NCI-H524 treated with DMSO at 0.1 percent for 48 hours (cell line): ENCODE measurements at places on chromosomes 1 and 21.

GRCh38 chr1:226748306-226748705, 9.2 kb upstream of the ITPKB start:
- DNase-seq, result no peak

DNA sequence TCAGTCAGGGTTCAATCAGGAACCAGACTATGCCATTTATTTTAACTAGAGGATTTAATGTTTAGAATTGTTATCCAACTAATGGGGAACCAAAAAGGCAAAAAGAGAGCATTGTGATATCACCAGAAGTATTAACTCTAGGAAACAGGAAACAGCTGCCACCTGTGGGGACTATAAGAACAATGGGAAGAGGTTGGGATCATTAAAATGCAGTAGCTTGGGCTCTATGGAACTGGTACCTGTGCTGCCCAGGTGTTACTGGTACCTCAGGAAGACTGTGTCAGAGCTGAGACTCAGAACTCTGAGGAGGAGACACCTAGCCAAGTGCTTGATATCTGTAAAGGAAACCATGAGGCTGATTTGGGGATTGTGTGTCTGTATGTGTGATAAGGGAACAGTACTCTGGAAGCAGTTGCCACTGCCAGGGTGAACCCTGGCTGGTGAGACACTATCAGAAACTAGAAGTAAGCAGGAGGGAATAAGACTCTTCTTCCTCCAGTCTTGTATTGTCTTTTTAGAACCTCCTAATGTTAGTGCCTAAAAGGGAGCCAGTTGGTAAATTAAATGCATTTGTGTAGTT, 49.4 kb downstream of the MAN1A2 start:
- no peak for DNase-seq

DNA sequence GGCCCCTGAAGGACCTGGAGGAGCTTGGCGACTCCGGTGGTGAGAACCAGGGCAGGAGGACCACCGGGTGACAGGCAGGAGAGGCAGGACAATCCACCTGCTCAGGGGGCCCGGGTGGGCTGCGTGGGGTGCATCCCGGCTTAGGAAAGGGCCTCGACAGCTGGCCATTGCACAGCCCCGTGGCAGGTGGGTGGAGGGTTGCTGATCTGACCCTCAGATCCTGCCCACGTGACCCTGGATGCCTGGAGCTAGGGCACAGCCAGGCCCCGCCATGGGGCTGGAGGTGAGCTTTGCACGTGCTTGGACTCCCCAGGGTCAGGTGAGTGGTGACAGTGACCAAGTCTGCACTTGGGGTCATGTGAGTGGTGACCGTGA, 35.5 kb upstream of the SLC19A1 start:
- DNase-seq, result no peak

DNA sequence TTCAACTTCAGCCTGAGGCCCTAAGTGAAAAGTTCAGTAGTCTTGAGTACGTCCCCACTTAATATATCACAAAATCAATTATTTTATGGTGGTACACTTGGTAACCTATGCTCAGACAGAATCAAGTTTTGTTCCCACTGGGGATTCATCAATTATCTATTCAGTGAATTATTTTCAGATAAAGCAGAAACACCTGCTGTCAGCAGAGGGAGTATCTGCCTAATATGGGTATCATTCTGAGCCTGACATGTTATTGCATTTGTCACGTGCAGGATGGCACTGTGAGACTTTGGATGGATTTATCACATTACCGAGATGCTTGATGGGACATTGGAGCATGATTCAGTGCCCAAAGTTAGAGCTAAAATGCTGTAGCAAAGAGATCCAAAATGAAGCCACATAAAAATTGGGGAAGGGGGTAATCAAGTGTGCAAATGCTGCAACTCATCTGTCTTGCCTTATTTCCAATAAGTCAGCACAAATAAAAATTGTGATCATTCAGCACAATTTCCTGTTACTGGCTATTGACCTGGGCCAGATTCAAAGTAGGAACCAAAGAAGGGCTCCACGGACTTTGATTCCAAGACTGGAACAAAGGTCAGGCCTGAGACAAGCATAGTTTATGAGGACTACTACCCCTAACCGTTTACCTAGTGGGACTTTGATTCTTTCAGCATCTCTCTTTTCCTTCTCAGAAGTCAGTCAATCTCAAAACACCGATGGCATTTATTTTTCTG, 657.6 kb downstream of the LMO4 start:
- DNase-seq, result no peak

DNA sequence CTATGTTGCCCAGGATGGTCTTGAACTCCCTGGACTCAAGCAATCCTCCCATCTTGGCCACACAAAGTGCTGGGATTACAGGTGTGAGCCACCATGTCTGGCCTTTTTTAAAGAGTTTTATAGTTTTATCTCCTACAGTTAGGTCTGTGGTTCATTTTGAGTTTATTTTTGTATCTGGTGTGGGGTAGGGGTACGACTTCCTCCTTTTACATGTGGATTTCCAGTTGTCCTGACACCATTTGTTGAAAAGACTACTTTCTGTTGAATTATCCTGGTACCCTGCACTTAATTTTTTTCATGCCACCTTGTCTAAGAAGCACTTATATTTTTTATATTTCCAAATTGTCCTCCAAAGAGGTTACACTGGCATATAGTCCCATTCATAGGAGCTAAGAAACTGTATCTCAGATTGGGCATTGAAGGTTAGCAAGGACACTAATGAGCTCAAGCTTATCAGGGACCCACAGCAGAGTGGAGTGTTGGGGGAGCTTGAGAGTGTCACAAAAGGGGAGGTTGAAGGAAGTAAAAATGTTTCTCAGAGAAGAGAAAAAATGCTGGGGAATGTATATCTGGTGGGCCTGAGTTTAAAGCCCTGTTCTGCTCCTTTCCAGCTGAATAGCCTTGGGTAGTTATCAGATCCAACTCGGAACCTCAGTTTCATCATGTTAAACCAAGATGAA, 23.4 kb upstream of the MEF2D start:
- DNase-seq, result no peak

GRCh38 chr1:168333562-168334276, 53.0 kb downstream of the TBX19 start:
- no peak for DNase-seq

- no peak for DNase-seq
Observed at GRCh38 chr1:94283462-94283861, 46.1 kb upstream of the ARHGAP29 start.

DNA sequence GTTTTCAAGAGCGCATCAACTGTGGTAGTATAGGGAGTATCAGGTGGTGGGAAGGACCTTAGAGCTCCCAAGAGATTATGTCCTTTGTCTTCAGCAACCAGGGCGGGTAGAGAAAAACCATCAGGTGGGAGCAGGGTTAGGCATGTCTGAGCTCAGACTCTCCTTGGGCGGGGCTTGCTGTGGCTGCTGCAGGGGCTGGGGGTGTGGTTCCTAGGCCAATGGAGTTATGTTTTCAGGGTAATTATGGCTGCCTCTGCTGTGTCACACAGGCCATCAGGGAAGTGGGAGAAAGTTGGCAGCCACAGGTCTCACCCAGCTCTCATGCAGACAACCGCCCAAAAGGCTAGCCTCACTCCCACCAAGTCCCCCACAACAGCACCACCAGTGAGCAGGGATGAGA, 74.9 kb downstream of the FCRL5 start:
- no peak for DNase-seq

DNA sequence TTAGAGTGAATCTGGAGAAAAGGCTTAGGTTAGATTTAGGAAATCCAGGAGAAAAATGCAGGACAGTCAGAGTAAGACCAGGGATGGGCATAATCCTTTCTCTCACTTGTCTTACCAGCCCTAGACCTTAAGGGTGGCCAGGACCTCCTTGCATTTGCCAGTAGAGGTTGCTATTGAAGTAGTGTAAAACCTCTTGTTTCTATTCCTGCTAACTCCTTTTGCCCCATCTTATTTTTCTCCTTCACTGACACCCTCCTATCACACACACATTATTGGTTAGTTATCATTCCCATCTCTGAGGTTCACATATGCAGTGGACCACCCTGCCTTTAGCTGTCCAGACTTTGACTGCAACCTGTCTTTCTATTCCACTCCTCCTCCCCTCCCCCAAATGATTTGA, 75.0 kb upstream of the MACF1 start:
- no peak for DNase-seq

- DNase-seq, result no peak
Observed at GRCh38 chr1:172394811-172395210, 25.7 kb upstream of the C1orf105 start.

- no peak for DNase-seq
Observed at GRCh38 chr1:214438530-214438929, 112.9 kb downstream of the PTPN14 start.

DNA sequence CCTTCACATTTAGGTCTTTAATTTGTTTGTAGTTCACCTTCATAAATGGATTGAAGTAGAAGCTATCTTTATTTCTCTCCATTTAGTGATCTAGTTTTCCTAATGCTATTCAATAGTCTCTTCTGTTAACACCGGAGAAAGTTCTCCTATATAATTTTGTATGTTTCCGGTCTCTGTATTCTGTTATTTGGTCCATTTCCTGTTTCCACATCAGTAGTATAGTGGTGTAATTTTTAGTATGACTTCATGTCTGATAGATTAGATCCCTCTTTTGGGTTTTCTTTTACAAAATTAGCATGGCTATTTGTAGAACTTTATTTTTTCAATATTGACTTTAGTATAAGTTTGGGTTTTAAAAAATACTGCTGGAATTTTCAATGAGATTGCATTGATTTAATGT, 41.6 kb upstream of the PKP1 start:
- no peak for DNase-seq

DNA sequence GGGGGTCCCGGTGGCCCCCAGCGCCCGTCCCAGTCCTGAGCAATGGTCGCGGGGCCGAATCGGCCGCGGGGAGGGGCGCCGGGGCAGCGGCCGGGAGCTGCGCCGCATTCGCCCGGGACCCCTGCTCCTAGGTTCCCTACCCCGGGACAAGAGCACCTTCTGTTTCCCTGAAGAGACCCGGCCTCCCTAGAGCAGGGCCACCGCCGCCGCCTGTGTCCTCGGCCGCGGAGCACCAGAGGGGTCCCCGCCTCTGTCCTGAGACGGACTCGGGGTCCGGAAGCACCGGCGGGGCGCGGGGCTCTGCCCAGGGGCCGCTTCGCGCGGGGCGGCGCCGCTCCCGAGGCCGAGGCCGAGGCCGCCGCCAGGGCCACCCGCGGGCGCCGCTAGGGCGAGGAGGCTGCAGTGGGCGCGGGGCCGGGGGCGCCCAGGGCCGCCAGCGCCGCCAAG, 157.9 kb downstream of the CASZ1 start:
- DNase-seq, result no peak

DNA sequence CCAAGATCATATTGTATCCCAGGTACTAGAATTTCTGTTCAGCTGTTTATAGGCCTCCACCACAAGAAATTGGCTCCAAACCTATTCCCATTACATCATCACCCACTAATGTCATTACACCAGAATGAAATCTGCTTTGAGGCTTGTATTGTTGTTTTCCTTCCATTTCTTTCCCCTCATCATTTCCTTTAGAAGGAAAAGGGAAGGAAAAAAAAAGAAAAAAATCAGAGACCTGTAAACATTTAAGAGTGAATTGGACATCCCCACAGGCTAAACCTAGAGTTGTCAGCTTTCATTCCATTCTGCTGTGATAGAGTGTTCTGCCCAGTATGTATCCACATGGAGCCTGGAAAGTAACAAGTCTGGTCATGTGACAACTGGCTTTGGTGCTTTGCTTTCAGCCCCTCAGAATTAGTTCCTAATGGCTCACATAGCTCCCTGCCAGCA, 44.6 kb downstream of the NFYC start:
- DNase-seq, result no peak

- no peak for DNase-seq
Observed at GRCh38 chr1:22319608-22320007, 132.0 kb upstream of the ZBTB40 start.

DNA sequence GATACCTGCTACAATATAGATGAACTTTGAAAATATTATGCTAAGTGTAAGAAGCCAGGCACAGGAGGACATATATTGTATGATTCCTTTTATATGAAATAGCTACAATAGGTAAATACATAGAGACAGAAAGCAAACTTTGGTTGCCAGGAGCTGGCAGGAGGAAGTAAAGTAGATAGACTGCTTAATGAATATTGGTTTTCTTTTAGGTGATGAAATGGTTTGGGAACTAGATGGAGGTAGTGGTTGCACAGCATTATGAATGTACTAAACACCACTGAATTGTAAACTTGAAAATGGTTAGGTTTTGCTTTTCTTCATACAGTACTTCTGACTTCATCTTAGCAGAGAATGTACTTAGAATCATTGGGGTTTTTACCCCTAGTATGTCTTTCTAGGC, 21.5 kb downstream of the ABCB10 start:
- DNase-seq, result no peak

GRCh38 chr1:244992833-244993232, 128.5 kb upstream of the HNRNPU start:
- DNase-seq, result no peak

DNA sequence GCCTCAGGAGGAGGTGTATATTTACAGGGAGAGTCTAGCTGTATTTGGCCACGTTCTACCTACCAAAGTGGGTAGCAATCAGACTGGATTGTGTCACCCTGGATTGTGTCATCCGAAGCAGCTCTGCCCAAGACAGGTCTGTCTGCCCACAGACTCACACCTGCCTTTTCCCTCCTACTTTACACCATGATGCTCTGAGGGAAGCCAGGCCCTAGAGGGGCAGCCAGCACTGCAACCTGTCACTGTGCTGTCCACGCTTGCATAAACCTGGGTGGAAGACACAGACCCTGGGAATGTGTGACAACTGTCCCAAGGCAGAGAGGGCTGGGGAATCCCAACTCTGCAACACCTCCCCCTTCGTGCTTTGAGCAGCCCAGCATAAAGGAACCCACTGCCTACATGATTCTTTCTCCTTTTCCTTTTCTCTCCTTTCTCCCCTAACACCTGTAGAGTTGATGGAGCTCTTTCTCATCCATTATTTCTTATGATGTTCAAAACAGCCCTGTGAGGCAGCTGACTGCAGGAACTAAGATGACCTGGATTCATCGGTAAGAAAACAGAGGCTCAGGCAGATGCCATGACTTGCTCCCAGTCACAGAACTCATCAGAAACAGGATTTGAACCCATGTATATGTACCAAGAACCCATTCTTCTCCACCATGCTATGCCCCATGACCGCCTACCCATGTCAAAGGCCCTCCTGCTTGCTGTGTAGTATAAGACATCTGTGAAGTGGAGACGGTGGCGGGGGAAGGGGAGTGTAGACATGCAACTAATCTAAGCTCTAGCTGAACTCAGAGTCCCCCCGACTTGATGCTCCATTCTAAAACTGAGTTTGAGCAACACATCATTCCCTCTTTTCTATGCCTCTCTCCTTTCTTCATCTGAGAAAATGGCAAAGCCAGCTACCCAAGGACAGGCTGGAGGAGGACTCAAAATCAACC, 55.9 kb downstream of the ITPKB start:
- no peak for DNase-seq

- no peak for DNase-seq
Observed at GRCh38 chr1:41892301-41892781, 26.4 kb downstream of the HIVEP3 start.

- peak; percentile 41 for DNase-seq
Observed at GRCh38 chr1:222275729-222276465, 272.0 kb downstream of the HHIPL2 start.

DNA sequence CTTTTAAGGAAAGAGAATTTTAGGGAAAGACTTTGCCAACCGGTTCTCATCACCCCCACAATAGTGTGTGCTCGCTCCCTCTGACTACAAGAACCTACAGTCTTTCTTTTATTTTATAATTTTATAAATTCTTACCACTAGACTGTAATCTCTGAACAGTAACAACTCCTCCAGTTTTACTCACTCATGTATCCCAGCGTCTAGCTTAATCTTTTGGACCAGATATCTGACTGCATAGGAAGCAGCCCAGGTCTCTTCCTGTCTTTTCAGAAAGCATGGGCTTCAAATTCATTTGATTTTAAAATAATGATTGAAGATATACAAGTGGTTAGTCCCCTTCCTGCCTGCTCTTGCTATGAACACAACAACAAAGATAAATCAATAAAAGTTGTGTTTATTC, 19.0 kb upstream of the DUSP10 start:
- DNase-seq, result no peak
